Heart left ventricle (tissue), 16 donors: ENCODE measurements at places on chromosomes 12 and 14. TPM values are rescaled to one million over a fixed set of nuclear protein-coding genes. Genes with fewer than 3 reads are reported as not detected.
A peak's percentile ranks its signal among the peaks of the same experiment; 100 is the strongest.

DNA sequence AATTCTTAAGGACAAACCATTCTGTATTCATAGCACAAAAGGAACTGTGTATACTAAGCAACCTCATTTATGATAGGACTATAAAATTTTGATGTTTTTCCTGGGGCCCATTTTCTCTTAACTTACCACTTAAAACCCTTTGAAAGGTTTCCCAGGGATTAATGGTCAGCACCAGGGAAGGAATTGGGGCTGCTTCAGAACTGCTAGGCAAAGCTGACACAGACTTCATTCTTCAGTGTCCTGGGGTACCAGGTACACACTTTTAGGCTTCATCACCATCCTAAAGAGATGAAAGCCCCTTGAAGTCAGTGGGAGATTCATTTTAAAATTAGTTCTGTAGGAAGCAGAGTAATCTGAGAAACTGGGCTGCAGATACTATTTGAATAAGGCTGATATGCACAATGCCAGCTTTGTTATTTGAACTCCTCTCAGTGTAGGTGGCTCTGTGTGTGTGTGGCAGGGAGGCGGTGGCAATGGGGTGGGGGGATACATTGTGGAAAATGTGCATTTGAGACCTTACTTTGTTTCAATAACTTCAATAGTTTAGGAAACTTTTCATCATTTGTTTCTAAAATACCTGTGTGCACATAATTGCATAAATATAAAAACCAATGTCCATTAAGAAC, 329.3 kb upstream of the DCN start:
- no peaks in the 10 kb centered on the region for H3K4me1 ChIP-seq
- no peak overlapping the region for H3K4me3 ChIP-seq
- H3K27me3 ChIP-seq, result no peaks in the 10 kb centered on the region
- DNase-seq, result no peak
- H3K36me3 ChIP-seq, result no peaks in the 10 kb centered on the region
- no peak overlapping the region for H3K27ac ChIP-seq

DNA sequence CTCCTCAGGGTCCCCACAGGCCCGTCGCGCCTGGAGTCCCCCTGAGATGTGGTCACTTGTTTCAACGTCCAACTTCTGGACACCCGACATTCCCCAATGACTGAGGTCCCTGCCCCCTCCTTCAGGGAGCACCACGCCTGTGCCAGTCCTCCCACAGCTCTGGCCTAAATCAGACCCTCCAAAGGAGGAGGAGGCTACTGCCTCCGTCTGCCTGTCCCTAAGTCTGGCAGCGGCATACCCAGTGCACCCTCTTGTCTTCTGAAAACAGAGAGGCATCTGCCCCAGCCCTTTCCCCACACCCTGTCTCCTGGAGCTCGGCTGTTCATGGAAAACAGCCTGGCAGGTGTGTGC, 46.2 kb downstream of the TESC start:
- no peaks in the 10 kb centered on the region for H3K27me3 ChIP-seq
- H3K4me1 ChIP-seq, result peaks cover 54% of the 10 kb centered on the region
- DNase-seq, result no peak
- H3K36me3 ChIP-seq, result no peaks in the 10 kb centered on the region
- H3K4me3 ChIP-seq, result no peak overlapping the region
- H3K27ac ChIP-seq, result no peak overlapping the region

- no peak for DNase-seq
- H3K4me1 ChIP-seq, result peaks cover 32% of the 10 kb centered on the region
- H3K36me3 ChIP-seq, result no peaks in the 10 kb centered on the region
- H3K4me3 ChIP-seq, result no peak overlapping the region
- H3K27ac ChIP-seq, result no peak overlapping the region
These were observed 47.1 kb downstream of the SYNE2 start for GRCh38 chr14:63899953-63900352.

DNA sequence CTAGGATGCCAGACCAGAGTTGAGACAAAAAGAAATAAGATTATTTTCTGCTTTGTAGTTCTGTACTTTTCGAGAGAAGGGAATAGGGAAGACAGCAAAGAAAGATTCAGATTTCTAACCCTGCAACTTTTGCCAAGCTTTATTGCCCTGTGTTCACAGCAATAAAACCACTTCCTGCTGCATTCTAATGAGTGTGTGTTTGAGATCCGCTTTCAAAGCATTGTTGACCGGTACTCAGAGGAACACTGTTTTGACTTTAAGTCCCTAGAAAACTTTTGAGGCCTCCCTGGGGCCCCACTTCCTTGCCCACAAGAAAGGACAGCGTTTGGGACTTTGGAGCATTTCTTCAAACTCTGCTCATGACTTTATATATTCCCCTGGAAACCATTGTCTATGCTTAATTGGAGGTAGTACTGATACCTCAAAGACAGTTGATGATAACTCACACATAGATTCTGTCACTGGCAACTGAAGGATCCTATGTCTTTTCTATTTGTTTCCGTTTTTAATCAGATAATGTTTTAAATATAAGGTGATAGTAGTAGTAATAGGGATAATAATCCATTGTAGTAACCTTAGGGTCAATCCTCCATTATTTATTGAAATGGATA, 1.3 kb downstream of the RNASE6 start:
- no peaks in the 10 kb centered on the region for H3K27me3 ChIP-seq
- H3K27ac ChIP-seq, result peak overlapping the region; percentile 54
- no peak for DNase-seq
- H3K4me1 ChIP-seq, result no peaks in the 10 kb centered on the region
- no peak overlapping the region for H3K4me3 ChIP-seq

- H3K4me3 ChIP-seq, result no peak overlapping the region
- H3K27me3 ChIP-seq, result no peaks in the 10 kb centered on the region
- no peak overlapping the region for H3K27ac ChIP-seq
- no peak for DNase-seq
These were observed 7.7 kb upstream of the SLC6A15 start for GRCh38 chr12:84920331-84920730.

DNA sequence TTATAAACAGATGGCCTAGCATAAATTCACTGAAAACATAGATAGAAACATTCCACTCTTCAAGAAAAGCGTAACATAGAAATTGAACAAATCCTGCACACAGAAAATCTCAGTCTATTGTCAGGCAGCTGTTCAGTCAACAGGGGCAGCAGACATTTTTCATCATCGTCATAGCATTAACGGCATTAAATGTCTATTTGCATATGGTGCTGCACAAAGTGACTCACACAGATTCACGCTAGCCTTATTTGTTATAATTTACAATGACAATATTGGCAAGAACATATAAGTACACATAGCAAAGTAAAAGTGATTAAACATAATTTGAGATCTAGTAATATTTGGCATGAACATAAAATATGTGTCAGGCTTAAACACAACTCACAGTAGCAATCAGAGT, 95.7 kb downstream of the CEP128 start:
- no peaks in the 10 kb centered on the region for H3K4me1 ChIP-seq
- H3K27me3 ChIP-seq, result no peaks in the 10 kb centered on the region
- no peak overlapping the region for H3K27ac ChIP-seq
- H3K4me3 ChIP-seq, result no peak overlapping the region
- no peaks in the 10 kb centered on the region for H3K36me3 ChIP-seq
- no peak for DNase-seq

GRCh38 chr14:94341656-94342333, 18.7 kb upstream of the SERPINA6 start:
- DNase-seq, result no peak
- H3K36me3 ChIP-seq, result no peaks in the 10 kb centered on the region
- H3K4me1 ChIP-seq, result peaks cover 7% of the 10 kb centered on the region
- no peaks in the 10 kb centered on the region for H3K27me3 ChIP-seq

GRCh38 chr14:75418850-75419768, 8.7 kb upstream of the JDP2 start:
- H3K27ac ChIP-seq, result no peak overlapping the region
- H3K4me3 ChIP-seq, result peak overlapping the region; percentile 25
- no peaks in the 10 kb centered on the region for H3K27me3 ChIP-seq
- no peak for DNase-seq

GRCh38 chr12:34021071-34021470, 1.2 kb upstream of the ALG10 start:
- no peak for DNase-seq
- peaks cover 14% of the 10 kb centered on the region for H3K36me3 ChIP-seq
- no peak overlapping the region for H3K4me3 ChIP-seq
- H3K27me3 ChIP-seq, result no peaks in the 10 kb centered on the region
- H3K4me1 ChIP-seq, result peaks cover 3% of the 10 kb centered on the region

GRCh38 chr14:104680806-104681688, 8.4 kb upstream of the INF2 start:
- peaks cover 53% of the 10 kb centered on the region for H3K4me1 ChIP-seq
- peak overlapping the region; percentile 85 for H3K27ac ChIP-seq
- no peaks in the 10 kb centered on the region for H3K27me3 ChIP-seq
- H3K36me3 ChIP-seq, result no peaks in the 10 kb centered on the region

DNA sequence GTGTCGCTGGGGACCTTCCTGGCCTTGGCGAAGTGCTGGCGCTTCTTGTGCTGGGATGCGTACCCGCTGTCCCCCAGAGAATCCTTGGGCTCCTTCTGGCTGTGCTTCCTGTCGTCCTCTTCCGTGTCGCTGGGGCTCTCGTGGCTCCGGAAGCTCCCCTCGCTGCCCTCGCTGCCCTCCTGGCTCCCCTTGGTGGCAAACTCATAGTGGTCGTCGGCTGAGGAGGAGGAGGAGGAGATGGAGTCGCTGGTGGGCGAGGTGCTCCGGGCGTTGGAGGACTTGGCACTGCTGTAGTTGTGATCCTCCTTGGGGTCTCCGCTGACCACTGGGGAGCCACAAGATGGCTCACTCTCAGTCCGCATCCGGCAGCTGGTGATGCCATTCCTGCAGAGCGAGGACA, 254.4 kb downstream of the FOXN3 start:
- H3K36me3 ChIP-seq, result peaks cover 43% of the 10 kb centered on the region
- H3K27ac ChIP-seq, result no peak overlapping the region
- H3K27me3 ChIP-seq, result no peaks in the 10 kb centered on the region
- H3K4me1 ChIP-seq, result peaks cover 7% of the 10 kb centered on the region
- no peak for DNase-seq

GRCh38 chr14:75562089-75562488, 16.3 kb upstream of the FLVCR2 start:
- no peak for DNase-seq
- peaks cover 4% of the 10 kb centered on the region for H3K4me1 ChIP-seq
- no peak overlapping the region for H3K27ac ChIP-seq
- H3K4me3 ChIP-seq, result no peak overlapping the region
- no peaks in the 10 kb centered on the region for H3K27me3 ChIP-seq

DNA sequence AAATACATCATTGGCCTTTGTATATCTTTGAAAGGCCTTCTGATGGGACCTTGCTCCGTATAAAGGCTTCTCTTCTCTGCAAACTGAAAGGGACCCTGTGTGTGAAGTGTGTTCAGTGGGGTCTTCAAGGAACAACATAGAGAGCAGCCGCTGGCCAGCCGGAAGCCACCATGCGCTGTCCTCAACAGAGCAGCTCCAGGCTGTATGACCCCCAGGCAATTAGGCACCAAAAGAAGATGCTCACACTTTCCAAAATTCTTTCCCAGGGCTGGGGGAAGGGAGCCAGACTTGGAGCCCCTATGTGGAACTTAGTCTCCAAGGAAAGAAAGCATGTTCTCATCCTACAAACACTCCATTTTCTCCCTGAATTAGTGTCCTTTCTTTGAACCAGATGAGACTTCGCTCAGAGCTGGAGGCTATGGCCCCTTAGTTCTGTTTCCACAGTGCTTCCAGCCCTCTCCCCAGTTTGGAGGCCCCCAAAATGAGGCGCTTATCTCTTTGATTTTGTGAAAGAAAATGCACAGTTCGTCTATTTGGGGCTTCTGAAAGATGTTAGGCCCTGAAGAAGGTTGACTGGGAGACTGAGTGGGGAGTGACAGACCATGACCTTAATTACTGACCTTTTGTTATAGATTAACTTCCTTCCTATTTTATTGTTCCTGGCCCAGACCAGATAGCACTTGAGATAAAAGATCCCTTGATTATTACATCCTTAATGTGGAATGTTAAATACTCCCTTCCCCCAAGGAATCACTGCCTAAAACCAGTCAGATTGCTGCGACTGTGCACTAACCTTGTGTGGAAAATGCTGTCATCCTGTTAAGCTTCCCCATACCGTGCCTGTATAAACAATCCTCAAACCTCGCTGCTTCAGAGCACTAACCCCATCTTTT, 128.3 kb upstream of the FGD4 start:
- H3K4me1 ChIP-seq, result peaks cover 4% of the 10 kb centered on the region
- H3K36me3 ChIP-seq, result no peaks in the 10 kb centered on the region
- H3K27ac ChIP-seq, result no peak overlapping the region
- DNase-seq, result no peak

DNA sequence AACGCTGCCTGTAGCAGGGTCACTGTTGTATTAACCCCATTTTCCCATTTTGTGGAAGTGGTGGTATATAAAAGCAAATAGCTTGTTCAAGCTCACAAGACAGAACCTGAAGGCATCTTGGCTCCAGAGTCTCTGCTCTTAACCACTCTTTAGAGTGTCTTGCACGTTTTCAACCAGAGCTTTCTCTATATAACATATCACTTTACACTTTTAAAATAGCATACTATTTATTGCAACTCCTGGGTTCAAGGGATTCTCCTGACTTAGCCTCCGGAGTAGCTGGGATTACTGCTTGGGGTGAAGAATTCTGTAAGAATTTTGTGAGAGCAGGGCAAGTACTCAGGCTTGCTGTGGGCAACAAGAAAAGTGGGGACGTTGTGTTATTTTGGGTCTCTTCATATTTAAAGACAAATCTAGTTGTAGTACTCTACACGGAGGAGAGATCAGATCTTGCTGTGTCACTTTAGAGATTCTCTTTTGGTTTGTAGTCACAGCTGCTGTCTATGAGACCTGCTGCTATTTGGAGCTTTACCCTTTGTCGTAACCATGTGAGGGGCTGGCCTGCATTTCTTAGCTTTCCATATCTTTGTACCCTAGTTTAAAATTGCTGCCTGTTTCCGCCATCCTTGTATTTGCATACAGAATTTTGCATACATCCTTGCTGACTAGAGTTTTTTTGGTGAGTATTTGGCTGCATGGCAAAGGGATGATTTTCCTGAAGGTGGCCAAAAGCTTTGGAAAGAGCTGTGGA, 40.7 kb downstream of the WDR20 start:
- DNase-seq, result no peak
- peaks cover 21% of the 10 kb centered on the region for H3K4me1 ChIP-seq
- H3K27ac ChIP-seq, result no peak overlapping the region
- peaks cover 5% of the 10 kb centered on the region for H3K36me3 ChIP-seq

- no peak overlapping the region for H3K4me3 ChIP-seq
- H3K27me3 ChIP-seq, result no peaks in the 10 kb centered on the region
- peaks cover 50% of the 10 kb centered on the region for H3K36me3 ChIP-seq
- H3K27ac ChIP-seq, result no peak overlapping the region
These were observed 33.5 kb downstream of the RBM19 start for GRCh38 chr12:113932381-113933196.

DNA sequence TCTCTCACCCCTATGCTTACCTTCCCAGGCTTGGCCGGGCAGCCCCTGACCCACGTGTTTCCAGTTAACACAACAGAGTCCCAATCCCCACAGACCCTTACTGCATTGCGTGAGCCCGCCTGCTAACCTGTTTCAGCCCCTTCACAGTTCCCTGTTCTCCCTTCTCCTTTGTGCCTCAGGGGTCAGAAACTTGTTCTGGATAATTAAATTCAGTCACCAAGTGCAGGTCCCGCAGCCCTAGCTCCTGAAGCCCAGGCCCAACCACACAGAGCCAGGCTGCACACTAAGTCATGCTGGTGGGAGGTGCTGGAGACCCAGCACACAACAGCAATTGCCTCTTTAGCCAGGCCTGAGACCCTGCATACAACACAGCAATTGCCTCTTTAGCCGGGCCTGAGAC, 9.6 kb downstream of the ISM2 start:
- H3K27me3 ChIP-seq, result no peaks in the 10 kb centered on the region
- H3K4me1 ChIP-seq, result no peaks in the 10 kb centered on the region
- H3K27ac ChIP-seq, result no peak overlapping the region
- H3K36me3 ChIP-seq, result no peaks in the 10 kb centered on the region

Gene GNPTAB
- 48.1 TPM for total RNA-seq

Gene NRL
- total RNA-seq, result 2.1 TPM

Gene VCPKMT
- 2.2 TPM for total RNA-seq

Gene BDKRB2
- total RNA-seq, result 1.1 TPM

Gene TAS2R42
- not detected for total RNA-seq

Gene KRT72
- total RNA-seq, result not detected

Gene KRT73
- total RNA-seq, result not detected

Gene SLC5A8
- not detected for total RNA-seq
